ENCODE measurements at places on chromosomes 16 and 17. TPM values are rescaled to one million over a fixed set of nuclear protein-coding genes. Genes with fewer than 3 reads are reported as not detected.

The KRTAP3-1 gene
- total RNA-seq = not detected

The ABCC12 gene
- total RNA-seq = not detected

The TBC1D3C gene
- total RNA-seq = not detected

The TPSG1 gene
- total RNA-seq = not detected

The MYO19 gene
- total RNA-seq = 40.2 TPM

The FBXW10 gene
- not detected for total RNA-seq

The SLFN12 gene
- total RNA-seq = 13.7 TPM

The CCDC200 gene
- total RNA-seq = not detected

The POLR3K gene
- 5.2 TPM for total RNA-seq

The NPIPB13 gene
- total RNA-seq = 0.13 TPM

The KRTAP4-5 gene
- total RNA-seq = not detected

The GLIS2 gene
- total RNA-seq = 5.7 TPM

The TNFRSF13B gene
- not detected for total RNA-seq

The CDRT15 gene
- not detected for total RNA-seq

The CLEC3A gene
- not detected for total RNA-seq

The KRTAP2-1 gene
- not detected for total RNA-seq

The CUEDC1 gene
- total RNA-seq = 17.3 TPM

The SPPL2C gene
- total RNA-seq = not detected

The SHCBP1 gene
- 4.3 TPM for total RNA-seq

The AGRP gene
- not detected for total RNA-seq

The DNAAF1 gene
- not detected for total RNA-seq

The CES5A gene
- not detected for total RNA-seq

The PGS1 gene
- total RNA-seq = 22.1 TPM

The RHBDL1 gene
- 2.1 TPM for total RNA-seq

The CLEC19A gene
- not detected for total RNA-seq

The ERN2 gene
- total RNA-seq = under 0.01 TPM

The KRT36 gene
- total RNA-seq = not detected

The PLD2 gene
- 17.2 TPM for total RNA-seq

The TBC1D3I gene
- total RNA-seq = 0.39 TPM

The RASD1 gene
- total RNA-seq = 2.5 TPM

The SLX1A gene
- total RNA-seq = 179 TPM

The MPV17L gene
- total RNA-seq = not detected

The GSDMA gene
- not detected for total RNA-seq

The TEKT3 gene
- total RNA-seq = not detected

The CHAD gene
- total RNA-seq = not detected

The CLDN7 gene
- 23.0 TPM for total RNA-seq

The LLGL2 gene
- 0.64 TPM for total RNA-seq

The FZD2 gene
- 32.3 TPM for total RNA-seq

The EDC4 gene
- total RNA-seq = 41.2 TPM

The ALDH3A1 gene
- total RNA-seq = not detected

The TMC8 gene
- total RNA-seq = not detected

Data from epithelial cell of alveolus of lung (primary cell).